ENCODE measurements at places on chromosomes 12 and 14.
A peak's percentile ranks its signal among the peaks of the same experiment; 100 is the strongest.

DNA sequence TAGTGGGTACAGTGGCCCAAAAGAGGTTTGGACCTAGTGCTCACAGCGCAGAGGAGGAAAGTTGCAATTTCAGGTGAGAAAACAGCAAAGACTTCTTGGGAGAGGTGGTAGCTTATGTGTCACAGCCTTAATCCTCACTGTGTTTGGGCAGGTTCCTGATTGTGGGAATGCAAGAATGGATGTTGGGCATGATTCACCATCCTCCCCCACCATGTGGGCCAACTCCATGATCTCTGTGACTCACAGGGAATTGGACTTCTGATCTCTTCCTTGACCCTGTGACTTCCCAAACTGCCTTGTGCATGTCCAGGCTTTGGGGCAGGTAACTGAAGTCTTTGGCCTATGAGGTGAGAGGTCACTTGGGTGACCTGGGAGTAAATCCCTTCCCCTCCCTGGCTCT, 1.8 kb upstream of the CHST11 start:
- DNase-seq: no peak

DNA sequence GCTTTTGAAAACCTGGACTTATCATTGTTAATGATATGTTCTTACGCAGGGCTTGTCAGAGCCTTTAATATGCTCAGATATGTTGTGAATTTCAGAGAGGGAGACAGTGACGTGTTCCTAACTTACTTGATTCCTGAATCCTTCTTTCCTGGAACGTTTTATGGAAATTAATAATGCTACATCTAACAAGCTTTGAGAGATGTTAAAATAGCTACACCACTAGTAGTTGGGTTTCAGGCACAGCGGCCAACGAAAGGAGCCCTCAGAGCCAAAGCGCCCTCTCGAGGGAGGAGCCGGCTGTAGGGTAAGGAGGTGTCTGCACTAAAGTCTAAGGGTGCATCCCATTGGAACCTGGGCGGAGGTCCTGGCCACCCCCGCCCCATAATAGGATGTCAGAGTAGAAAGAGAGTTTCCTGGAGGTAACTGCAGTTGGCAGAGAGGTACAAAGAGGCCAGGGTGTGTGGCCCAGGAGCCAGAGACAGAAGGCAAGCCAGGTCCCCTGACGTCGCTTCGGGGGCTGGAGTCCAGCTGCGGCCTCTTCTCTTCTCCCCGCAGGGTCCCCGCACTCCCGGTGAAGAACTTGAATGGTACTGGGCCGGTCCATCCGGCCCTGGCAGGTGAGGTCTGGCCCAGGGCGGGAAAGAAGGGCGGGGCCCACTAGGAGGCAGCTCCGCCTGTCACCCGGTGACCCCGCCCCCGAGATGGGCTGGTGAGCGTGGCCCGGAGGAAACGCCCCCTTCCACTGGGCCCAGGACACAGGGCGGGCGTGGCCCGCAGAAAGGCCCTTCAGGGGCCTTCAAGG, 36.3 kb downstream of the DTX1 start:
- no peak for DNase-seq

- peak; percentile 41 for DNase-seq
Observed at GRCh38 chr14:20278414-20278813, 27.3 kb downstream of the TTC5 start.

DNA sequence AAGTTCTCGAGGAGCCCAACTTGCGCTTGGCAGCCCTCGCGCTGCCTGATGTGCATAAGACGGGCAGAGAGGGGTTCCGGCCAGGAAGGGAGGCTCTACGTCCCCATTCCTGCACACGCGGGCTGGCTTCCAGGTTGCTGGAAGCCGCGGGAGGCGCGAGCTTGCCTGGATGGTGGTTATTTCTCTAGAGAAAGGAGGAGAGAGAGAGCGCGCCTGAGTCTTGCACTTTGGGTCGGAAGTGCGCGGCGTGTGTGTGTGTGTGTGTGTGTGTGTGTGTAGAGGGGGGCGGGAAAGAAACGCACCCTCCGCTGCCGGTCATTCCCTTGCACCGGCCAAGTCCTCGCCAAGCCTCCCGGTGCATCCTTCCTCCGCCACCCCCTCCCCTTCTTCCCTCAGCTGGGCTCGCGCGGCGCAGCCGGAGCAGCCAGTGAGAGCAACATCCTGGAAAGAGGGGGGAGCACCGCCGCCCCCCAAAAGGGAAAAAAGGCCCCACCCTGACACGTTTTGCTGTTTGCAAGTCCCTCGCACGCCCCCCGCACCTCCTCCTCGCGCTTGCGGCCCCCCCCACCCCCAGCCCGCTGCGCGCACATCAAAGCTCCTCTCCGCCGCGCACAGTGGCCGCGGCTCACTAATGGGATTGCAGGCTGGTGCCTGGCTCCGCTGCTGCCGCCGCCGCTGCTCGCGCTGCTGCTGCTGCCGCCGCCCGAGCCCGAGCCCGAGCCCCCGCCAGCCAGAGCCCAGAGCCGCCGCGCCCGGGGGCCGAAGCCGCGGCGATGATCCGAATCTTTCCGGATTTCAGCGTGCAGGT, 4.4 kb upstream of the NPAS3 start:
- no peak for DNase-seq

DNA sequence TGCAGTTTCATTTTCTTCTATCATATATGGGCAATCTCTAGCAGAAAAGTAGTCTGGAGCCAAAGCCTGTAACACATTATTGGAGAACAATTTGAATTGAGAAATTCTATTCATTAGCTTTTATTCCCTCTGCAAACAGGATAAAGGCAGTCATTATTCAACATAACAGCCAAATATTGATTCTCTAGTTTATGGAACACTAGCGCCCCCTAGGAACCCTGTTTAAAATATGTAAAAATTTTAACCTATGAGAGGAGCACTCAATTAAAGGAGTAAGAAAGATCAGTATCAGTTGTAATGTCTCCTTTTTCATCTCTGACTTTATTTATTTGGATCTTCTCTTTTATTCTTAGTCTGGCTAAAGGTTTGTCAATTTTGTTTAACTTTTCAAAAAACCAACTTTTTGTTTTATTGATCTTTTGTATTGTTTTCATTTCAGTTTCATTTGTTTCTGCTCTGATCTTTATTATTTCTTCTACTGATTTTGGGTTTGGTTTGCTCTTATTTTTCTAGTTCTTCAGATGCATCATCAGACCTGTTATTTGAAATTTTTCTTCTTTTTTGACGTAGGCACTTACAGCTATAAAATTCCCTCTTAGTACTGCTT, 4.8 kb upstream of the LMNTD1 start:
- peak; percentile 23 for DNase-seq

GRCh38 chr12:30251546-30251945, 444.1 kb downstream of the IPO8 start:
- no peak for DNase-seq

DNA sequence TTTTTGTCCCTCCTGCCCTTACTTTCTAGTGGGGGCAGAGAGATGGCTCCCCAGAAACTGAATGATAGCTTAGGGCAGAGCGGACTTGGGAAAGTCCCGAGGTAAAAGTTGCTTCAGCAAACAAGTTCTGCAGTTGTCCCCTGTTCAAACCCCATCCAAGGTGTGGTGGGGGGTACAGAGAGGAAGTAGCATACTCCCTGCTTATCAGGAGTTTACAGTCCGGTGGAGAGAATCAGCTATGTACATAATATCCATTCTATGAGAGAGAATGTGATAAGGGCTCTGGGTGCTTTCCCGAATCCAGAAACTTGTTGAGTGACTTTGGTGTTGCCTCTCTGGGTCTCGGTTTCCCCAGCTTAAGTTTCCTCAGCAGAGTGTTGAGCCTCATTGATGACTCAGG, 40.4 kb upstream of the VRK1 start:
- DNase-seq: no peak

- DNase-seq: no peak
Observed at GRCh38 chr12:109763201-109763841, 49.7 kb downstream of the FAM222A start.

DNA sequence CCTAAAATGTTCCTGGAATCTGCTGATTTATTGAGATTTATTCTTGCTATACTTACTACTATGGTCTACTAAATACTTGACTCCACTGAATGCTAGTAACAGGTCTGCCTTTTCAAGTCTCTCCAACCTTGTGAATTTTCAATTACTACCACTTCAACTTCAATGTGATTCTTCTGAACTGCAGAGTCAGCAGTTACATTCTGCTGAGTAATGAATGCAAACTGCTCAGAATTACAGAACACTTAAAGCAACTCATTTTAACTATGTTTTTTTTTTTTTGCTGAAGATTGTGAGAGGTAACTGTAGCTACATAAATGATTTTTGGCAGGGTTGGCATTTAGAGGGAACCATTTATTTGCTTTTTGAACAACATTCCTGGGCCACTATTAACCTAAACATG, 41.8 kb downstream of the ARF6 start:
- no peak for DNase-seq

DNA sequence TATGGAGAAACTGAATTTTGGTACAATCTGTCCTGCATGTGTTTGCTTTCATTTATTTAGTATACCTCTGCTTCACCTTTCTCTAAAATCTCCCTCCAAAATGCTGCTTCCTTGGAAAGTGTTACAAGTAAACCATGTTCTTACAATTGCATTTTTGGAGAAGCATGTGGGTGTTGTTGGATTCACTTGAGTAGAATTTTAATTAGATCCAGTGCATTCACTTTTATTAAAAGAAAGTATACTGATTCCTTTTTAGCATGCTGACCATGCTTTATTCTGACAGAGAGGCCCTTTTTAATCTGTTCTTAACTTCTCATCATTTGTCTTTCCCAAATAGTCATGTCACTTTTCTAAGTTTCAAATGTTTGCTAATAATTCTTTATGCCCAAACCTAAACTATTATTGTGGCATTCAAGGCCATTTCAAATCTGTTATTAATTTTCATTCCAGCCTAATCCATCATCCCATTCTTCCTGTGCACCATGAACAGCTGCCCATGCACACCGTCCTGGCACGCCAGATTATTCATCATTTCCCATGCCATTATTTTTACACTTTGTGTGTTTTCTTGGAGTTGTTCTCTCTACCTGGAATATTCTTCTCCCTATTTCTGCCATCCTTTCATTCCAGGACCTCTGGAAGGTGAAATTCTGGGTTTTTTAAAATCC, 90.7 kb downstream of the METTL25 start:
- DNase-seq: no peak

GRCh38 chr12:9090220-9090619, 25.5 kb downstream of the A2M start:
- DNase-seq: no peak

DNA sequence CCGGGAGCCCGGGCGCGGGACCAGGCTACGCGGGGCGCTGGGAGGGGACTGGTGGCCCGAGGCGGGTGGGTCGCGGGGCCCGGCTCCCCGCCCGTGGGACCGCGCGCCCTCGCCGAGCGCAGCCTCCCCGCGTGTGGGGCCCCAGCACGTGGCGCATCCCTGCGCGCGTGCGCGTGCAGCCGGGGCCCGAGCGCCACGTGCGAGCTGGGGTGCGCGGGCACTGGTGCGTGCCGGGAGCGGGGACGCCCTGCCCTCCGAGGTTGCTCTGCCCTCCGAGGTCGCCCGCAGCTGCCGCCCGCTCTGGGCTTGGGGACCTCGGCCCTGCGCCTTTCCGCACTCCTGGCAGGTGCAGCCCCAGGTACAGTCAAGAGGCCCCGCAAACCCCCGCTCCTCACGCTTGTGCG, 365 bp upstream of the CCDC88C start:
- peak; percentile 49 for DNase-seq

- DNase-seq: no peak
Observed at GRCh38 chr14:93683226-93683625, 105.1 kb downstream of the PRIMA1 start.

GRCh38 chr12:3491938-3492792, 1.2 kb downstream of the PRMT8 start:
- DNase-seq: no peak

- no peak for DNase-seq
Observed at GRCh38 chr14:79011091-79011919, 841.1 kb downstream of the NRXN3 start.

- no peak for DNase-seq
Observed at GRCh38 chr12:112870267-112870980, 36.3 kb upstream of the OAS1 start.

DNA sequence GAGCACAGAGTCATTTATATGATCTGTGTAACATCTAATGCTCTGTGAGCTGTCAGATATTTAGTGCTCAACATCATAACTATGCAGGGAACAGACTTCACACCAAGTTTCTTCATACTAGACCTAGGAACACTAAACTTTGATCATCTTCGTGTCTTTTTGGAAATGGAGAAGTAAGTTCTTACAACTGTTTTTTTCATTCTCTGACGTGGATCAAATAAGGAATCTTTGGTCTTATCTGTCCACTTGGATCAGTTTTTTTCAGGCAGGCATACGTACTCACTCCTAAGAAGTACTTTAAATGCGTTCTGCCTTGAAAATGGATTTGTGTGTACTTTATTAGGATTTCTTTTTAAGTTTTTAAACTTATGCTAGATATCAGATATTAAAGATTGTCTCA, 191.0 kb downstream of the FBXL14 start:
- DNase-seq: no peak

DNA sequence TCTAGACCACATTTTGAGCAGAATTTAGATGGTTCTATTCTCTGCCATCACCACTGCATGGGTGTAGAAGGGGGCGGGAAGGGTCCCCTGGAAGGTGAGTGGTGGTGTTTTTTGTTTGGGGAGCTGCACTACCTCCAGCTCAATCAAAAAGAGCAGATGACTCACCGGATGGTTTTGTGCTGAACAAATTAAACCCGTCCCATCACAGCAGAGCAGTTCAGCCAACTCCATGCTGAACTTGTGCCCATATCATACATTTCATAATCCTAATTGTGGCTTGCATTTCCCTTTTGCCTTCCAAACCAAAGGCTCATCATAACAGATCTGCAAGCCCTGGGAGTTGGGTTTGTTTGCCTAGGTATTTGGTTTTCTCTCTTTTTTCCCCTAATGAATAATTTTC, 53.0 kb upstream of the RPH3A start:
- no peak for DNase-seq

DNA sequence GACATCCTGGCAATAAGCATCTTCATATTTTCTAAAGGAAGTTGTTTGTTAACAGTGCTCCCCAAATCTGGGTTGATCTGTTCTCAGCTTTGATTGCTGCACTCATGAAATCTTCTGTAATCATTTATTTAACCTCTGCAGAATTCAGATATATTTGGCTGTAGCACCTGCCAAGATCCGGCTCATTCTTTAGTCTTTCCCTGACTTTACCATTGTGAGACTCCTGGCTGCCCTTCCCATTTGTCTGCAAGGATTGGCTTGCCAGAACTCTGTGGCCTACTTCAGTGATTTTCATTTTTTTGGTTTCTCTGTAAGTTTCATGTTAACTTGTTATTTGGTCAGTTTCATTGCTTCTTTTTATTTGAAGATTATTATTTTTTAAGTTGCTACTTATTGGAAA, 191.2 kb upstream of the PLXNC1 start:
- no peak for DNase-seq

GRCh38 chr12:6367065-6367968, 8.0 kb downstream of the SCNN1A start:
- peak; percentile 57 for DNase-seq

GRCh38 chr14:77302926-77303325, 17.8 kb downstream of the POMT2 start:
- peak; percentile 35 for DNase-seq

Data from CD4-positive, alpha-beta T cell treated with Interleukin-4 for 4 hours (primary cell).